ENCODE measurements at places on chromosomes 5 and 9. TPM values are rescaled to one million over a fixed set of nuclear protein-coding genes. Genes with fewer than 3 reads are reported as not detected.

FIBCD1 gene
- total RNA-seq, result 0.53 TPM

EQTN gene
- not detected for total RNA-seq

DNA sequence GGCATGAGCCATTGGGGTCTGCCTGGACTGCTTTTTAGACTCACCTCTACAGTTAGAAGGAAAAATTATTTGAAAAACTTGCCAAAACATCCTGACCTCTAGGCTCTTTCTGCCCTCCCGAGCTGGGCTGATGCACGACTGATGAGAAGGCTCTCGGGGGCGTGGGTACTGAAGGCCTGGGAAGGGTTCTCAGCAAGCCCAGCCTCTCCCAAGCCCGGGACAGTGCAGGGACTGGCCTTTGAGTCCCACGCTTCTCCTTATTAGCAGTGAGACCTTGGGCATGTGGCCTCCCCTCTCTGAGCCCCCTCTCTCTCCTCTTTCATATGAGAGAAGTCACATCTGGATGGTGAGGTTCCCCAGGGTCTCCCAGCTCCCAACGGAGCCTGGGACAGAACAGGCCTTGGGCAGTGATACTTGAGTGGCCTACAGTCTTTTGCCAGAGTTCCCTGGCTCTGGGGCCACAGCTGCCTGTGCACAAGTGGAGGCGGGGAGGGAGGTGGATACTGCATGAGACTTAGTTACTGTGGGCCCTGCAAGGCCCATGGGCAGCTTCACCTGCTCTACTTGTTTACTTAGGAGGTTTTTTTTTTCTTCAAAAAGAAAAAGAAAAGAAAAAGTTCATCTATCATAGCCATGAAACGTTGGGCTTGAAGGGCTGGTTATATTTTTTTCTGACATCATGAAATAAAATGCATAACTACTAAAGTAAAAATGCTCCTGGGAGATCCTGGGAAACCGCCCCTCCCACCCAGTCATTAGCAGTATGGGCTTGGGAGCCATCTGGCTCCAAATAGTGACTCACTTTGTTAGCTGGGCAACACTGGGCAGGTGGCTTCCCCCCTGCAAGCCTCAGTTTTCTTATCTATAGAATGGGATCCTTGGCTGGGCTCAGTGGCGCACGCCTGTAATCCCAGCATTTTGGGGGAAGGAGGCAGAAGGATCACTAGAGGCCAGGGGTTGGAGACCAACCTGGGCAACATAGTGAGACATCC lies 139.4 kb downstream of the GAPVD1 start:
- no peak for DNase-seq

DNA sequence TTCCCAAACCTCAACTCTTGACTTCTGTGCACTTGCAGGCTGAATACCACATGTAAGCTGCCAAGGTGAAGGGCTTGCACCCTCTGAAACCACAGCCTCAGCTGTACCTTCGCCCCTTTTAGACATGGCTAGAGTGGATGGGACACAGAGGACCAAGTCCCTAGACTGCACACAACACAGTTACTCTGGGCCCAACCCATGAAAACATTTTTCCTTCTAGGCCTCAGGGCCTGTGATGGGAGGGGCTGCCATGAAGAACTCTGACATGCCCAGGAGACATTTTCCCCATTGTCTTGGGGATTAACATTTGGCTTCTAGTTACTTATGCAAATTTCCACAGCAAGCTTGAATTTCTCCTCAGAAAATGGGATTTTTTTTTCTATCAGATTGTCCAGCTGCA lies 331.0 kb upstream of the RGMB start:
- DNase-seq, result no peak

DNA sequence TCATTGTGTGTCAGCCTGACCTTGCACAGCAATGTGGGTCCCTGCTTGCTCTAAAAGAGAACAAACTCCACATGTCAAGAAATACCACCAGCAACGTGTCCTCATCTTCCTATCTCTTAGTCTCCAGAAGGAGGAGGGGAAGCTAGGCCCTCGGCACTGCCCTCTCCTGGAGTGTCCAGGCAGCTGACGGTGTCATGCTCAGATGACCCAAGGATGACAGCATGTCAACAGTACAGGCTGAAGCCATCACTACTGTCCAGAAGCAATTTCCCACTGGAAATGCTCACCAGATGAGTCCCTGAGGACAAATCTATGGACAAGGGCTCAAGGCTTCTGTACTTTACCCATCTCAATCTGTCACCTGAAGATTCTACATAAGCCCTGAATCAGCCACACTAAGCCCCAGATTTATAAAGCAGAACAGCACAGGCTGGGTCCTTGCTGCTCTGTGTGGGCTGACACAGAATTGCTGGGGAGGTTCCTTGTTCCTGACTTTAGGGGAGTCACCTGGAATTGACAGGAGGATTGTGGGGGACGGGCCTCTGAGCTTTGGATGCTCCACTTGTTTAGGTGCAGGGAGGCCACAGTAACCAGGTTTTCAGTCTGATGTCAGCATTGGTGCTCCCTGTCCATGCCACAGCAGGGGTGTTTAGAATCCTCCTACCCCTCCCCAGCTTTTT lies 210.2 kb downstream of the DAB2IP start:
- no peak for DNase-seq
